ENCODE measurements at places on chromosomes 2 and 18.

DNA sequence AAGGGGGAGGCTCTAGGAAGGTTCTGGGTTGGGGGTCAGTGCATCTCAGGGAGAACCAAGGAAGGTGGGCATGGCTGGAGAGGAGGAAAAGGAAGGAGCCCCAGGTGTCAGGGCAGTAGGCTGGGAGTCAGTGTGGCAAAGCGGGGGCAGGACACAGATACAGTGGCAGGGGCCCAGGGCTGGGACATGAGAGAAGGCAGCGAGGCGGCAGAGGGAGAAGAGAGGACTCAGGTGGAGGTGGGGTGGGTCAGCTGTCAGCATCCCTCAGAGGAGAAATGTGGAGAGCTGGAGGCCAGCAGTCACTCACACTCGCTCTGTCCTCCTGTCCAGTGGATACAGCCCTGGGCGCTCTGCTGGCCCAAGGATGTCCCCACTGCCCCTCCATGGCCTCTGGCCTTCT is 5.6 kb upstream of the GMPPA start:
- no peak for DNase-seq

DNA sequence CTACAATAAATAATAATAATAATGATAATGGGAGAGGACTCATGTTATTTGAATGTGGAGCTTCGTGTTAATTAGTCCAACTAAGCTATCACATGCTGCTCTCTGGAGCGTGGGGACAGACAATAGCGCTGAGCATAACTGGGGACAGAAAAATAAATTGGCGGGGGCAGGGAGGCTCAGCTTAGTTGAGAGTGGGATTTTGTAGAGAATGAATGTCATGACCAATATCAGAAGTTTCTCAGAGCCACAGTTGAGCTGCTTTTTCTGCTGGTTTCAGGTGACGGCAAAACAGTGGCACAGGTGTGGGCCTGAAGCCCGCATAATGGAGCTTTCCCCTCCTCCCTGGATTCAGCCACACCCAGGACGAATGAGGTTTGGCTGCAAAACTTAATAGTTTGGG is 111.1 kb upstream of the CAB39 start:
- DNase-seq, result no peak

- no peak for DNase-seq
Observed at GRCh38 chr18:49846718-49847470, 33.6 kb upstream of the ACAA2 start.

GRCh38 chr2:72629062-72629461 is 196.8 kb downstream of the EXOC6B start:
- no peak for DNase-seq

- DNase-seq, result no peak
Observed at GRCh38 chr2:216555274-216555673, 56.6 kb downstream of the RPL37A start.

GRCh38 chr2:239722760-239723470 is 302.2 kb downstream of the NDUFA10 start:
- DNase-seq, result no peak

GRCh38 chr2:217270485-217271121 is 410.7 kb upstream of the TNP1 start:
- no peak for DNase-seq

DNA sequence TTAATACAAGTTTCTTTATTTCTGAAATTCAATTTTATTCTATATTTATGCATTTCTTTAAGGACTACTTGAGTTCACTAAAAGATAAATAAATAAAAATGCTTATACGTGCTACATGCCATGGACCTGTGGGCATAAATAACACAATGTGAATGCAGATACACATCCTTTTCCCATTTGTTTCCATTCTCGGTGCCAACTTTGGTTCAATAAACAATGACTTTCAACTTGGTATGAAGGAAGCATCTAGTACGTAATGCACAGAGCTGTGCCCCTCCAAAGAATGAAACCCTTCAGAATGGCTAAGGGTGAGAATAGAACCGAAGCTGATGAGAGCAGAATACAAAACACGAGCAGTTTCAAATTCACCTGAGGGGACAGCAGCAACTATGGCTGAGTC is 409.3 kb downstream of the MTX2 start:
- no peak for DNase-seq

DNA sequence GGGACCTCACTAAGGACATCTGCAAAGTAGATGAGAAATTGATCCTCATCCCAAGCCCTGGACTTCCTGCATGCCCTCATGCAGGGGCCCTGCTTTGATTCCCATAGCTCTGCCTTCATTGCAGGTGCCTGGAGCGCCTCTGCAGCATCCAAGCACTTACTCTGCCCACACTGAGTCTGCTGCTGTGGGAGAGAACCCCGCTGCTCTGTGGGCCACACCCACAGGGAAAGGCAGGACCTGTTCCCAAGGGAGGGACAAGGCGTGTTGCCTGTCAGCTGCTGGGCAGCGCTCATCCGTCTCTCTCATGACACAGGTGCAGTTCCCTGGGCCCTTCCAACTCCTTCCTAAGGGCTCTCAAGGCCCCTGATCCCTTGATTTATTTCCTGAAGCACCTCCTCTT is 266.8 kb upstream of the SMIM21 start:
- DNase-seq, result no peak

DNA sequence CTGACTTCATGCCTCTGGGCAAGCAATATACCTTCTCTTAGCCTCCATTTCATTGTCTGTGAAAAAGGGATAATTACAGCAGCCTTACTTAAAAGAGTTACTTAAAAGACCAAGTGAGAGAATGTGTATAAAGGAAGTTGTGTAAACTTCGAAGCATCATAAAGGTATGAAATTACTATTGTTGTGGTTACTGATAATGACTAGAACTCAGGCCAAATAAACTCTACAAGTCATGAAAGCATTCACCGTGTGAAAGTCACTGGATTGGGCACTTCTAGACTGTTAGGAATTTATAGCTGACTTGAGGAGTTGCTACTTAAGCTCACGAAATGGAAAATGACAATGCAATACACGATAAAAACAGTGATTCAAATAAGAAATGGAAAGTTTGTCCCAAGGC is 67.4 kb upstream of the HAAO start:
- DNase-seq, result no peak
